ENCODE measurements at places on chromosomes 4 and X.

DNA sequence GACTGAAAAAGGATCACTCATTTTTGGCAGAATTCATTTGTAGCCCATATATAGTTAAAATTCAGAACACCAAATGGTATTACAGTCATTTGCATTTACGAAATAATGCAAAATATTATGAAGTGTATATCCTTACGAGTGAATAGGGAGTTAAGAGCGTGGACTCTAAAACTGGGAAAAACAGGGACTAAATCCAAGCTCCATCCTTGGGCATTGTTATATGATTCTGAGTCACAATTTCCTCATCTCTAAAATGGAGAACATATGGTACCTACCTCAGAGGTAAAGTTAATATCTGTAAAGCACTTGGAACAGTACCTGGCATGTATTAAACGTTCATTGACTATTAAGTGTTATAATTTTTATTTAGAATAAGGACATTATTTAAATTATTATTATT is 106.3 kb downstream of the ZAR1 start:
- no peak for DNase-seq

GRCh38 chrX:39956803-39957394 is 140.9 kb downstream of the BCOR start:
- no peak for DNase-seq

GRCh38 chrX:10156199-10157031 is at the start of gene CLCN4:
CLCN4 (plus strand) TSS chrX:10156975; CDS start chrX:10185033, 28,058 bp downstream.
- no peak for DNase-seq

GRCh38 chr4:120733054-120733453 is 189.5 kb downstream of the PRDM5 start:
- DNase-seq = no peak

GRCh38 chr4:156556336-156556735 is 415.3 kb downstream of the PDGFC start:
- DNase-seq = no peak
